NCI-H2171 treated with DMSO at 0.1 percent for 48 hours (cell line): ENCODE measurements at places on chromosomes 3 and 15.

DNA sequence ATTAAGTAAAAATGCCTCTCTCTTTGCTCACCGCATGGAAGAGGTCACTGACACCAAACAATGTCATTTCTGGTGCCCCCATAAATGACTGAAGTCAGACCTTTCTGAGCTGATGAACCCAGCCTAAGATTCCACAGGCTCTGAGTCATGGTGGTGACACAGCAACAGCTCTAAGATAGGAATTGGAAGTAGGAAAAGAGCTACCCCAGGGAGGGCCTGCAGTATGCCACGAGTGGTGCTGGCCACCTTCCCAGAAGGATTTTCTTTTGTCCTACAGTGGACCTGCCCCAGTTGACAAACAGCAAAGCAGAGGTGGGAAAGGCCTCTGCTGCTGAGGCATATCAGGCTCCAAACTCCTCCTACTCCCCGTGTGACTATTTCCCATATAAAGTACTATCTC lies 208.1 kb downstream of the MINAR1 start:
- DNase-seq: no peak

GRCh38 chr3:105367406-105368213 lies 901 bp downstream of the ALCAM start:
- DNase-seq: peak; percentile 53

- no peak for DNase-seq
These were observed 46.7 kb downstream of the AMOTL2 start for GRCh38 chr3:134327594-134327975.

DNA sequence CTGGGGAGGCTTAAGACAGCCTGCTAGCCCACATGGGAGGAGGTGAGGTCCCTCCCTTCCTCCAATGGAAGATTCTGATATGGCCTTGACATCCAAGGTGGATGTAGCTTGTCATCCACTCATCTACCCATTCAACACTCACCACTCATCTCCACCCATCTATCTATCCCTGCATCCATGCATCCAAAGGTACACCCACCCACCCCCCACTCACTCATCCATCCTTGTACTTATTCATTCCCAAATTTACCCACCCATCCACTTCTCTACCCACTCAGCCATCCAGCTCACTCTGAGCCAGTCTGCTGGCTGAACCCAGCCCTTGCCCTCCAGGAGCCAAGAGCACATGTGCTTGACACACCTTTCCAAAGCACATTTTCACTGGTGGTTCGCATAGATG lies 189.7 kb downstream of the TLE3 start:
- DNase-seq: no peak

DNA sequence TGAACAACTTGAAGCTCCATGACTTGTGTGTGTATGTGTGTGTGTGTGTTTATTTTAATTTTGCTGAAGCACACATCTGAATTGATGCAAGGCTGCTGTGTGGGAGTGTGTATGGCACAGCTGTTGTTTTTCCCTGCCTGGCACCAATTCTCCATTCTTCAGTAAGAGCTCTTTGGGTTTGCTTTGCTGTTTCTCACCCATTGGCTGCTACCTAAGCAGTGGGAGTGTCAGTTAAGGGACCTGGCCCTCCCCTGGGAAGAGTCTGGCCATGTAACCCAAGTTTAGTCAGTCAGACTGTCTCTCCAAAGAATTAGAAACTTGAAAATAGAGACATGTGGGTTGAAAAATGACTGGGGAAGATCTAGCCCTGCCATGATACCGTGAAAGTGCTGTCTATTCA lies 126.2 kb upstream of the SYNPR start:
- peak; percentile 87 for DNase-seq
